ENCODE measurements at places on chromosomes 7 and 10.

- DNase-seq, result no peak
Observed at GRCh38 chr10:70551971-70552422, 50.5 kb downstream of the PRF1 start.

DNA sequence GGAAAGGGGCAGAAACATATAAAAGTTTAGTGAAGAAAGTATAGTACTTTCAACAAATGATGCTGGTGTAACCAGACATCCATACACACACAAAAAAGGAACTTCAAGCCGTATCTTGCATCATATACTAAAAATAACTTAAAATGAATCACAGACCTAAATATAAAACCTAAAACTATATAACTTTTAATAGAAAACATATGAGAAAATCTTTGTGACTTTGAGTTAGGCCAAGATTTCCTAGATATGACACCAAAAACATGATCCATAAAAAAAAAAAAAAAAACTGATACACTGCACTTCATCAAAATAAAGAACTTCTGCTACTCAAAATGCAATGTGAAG lies 40.9 kb downstream of the NUDCD3 start:
- DNase-seq, result no peak

- DNase-seq, result no peak
Observed at GRCh38 chr10:5858811-5859210, 30.9 kb downstream of the ANKRD16 start.

DNA sequence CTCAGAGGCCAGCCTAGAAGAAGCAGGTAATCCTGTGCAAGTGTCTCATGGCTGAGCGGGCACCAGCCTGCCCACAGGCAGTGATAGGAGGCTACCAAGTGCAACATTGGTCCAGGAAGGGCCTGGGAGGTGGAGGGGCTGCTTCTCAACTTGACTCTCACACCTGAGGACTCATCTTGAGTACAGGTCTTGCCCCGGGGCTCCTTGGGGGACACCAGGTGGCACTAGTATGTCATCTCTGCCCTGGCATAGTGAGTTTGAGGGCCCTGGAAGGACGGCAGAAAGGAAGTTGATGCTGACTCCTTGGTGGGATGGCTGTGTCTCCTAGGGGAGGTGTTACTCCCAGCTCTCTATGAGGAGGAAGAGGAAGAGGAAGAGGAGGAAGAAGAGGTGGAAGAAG lies 2.3 kb downstream of the CCDC136 start:
- no peak for DNase-seq
